ENCODE measurements at places on chromosomes 2 and 18. TPM values are rescaled to one million over a fixed set of nuclear protein-coding genes. Genes with fewer than 3 reads are reported as not detected.

TXNDC2 gene
- 0.05 TPM for polyA plus RNA-seq

DNA sequence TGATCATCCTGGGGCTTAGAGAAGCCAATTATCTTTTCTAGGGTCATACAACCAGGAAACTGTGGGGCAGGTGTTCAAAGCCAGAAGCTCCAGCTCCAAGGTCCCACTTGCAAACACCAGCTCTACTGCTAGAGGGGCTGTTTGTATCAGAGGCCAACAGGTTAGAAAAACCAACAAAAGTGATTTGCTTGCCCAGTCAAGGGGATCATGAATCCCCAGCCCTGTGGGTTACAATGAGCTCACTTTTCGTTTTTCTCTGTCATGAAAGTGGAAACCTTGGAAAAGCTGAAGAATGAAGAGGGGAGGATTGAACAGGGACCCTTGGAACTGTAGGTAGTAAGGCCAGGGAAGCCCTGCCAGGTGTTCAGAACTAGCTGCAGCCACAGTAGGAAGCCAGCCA is 119.2 kb downstream of the SPP2 start:
- DNase-seq, result no peak

PLCD4 gene
- polyA plus RNA-seq, result 63.0 TPM

GRCh38 chr2:96113951-96114350 is 2.4 kb downstream of the ADRA2B start:
- DNase-seq, result no peak

FSIP2 gene
- 0.89 TPM for polyA plus RNA-seq

DNA sequence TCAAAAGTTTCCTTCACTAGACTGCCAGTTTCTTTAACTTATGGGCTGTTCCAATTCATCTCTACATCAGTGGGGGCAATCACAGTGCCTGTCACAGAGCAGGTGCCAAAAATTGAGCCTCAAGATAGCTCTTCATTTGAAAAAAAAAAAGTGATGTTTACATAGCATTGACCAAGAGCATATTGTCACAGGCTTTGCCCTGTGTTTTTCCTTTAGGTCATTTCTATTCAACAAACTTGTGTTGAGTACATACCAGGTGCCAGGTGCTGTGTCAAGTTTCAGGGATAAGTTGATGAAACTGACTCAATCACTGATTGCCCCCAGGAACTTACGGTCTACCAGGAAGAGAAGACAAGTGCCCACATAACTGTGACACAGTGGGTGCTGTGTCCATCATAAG is 22.2 kb upstream of the NT5C1B start:
- DNase-seq, result no peak

DNA sequence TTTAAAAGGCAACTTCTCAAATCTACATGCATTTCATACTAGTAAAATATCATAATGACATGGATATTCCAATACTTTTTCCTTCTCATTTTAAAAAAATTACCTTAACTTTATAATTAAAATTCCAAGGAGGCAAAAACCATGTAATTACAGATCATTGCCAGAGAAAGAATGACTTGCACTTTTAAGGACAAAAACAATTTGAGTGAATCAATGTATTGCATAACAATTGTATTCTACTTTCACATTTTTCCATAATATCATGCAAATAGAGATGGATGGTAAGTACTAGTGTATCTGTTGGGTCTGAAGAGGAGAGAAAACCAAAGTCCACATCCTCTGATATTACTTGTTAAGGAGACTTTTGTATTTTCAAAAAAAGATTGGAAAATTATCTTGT is 89.5 kb upstream of the NCK2 start:
- DNase-seq, result no peak

- no peak for DNase-seq
Measured at GRCh38 chr2:60285626-60286316, 267.7 kb downstream of the BCL11A start.

- no peak for DNase-seq
Measured at GRCh38 chr2:172783165-172783898, 47.7 kb downstream of the RAPGEF4 start.

TUBA3E gene
- polyA plus RNA-seq, result not detected

DNA sequence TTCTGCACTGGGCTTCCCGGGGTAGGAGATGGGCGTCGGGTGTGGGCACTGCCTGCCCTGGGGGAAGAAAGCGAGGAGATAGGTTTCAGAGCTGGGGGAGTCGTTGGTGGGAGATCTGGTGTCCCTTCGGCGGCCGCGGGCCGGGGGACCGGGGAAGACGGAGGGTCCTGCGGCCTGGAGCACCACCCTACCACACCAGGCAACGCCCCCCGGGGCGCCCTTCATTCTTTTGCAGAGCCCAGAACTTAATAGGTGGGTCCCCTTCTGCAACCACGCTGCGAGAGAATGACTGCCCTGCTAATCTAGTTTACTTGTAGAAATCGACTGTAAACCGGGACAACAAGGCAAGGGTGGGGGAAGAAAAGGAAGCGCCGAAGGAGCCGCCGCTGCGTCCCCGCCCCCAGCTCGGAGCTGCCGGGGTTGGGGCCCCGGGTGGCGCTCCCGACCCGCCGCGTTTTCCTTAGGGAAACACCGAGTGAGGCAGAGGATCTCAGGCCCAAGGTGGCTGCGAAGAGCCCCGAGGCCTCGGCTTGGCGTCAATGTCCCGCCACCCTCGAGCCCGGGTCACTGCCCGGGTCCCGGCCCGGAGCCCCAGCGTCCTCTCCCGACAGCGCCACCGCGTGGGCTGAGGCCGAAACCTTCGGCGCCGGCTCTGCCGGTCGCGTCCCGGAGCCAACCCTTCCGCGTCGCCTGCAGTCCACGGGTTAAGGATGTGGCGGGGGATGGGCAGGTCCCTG is 5.4 kb upstream of the SATB2 start:
- DNase-seq, result no peak

GRCh38 chr2:54626884-54627283 is 96.6 kb upstream of the EML6 start:
- DNase-seq, result no peak

GRCh38 chr18:54277899-54278298 is 8.6 kb downstream of the POLI start:
- DNase-seq, result no peak

NCKAP1 gene
- 83.6 TPM for polyA plus RNA-seq

GRCh38 chr2:95007822-95008221 is 17.7 kb upstream of the MAL start:
- no peak for DNase-seq

- DNase-seq, result no peak
Measured at GRCh38 chr2:148903294-148903693, 28.3 kb downstream of the KIF5C start.

DNA sequence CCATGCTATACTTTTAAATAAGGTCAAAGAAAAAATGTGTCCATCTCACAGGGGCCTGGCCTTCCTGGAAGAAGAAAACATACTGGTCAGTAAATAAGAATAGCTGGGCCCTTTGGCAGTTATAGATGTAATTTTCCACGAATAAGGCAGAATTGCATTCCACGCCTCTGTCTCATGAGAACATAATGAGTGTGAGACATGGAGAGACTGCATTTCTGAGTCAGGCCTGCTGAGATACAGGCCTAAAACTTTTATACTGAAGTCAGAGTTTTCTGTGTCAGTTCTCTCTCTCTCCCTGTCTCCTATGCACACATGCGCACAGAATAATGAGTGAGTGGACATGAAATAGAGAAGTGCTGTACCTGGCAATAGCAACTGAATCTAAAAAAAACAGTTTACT is 20.4 kb upstream of the IL1R1 start:
- DNase-seq, result no peak

- no peak for DNase-seq
Measured at GRCh38 chr18:56001576-56001975, 413.6 kb upstream of the TCF4 start.

DNA sequence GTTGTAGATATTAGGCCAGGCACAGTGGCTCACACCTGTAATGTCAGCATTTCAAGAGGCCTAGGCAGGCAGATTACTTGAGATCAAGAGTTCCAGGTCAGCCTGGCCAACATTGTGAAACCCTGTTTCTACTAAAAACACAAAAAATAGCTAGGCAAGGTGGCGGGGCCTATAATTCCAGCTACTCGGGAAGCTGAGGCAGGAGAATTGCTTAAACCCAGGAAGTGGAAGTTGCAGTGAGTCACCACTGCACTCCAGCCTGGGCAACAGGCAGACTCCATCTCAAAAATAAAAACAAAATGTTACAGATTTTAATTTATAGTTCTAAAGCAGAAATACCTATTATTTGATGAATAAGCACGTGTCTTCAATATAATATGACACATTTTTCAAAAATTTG is 65.6 kb upstream of the UBXN4 start:
- no peak for DNase-seq

- no peak for DNase-seq
Measured at GRCh38 chr2:122859260-122859659, 1103.8 kb downstream of the TSN start.

TIA1 gene
- 176 TPM for polyA plus RNA-seq

SLC9A2 gene
- polyA plus RNA-seq, result 2.6 TPM

DNA sequence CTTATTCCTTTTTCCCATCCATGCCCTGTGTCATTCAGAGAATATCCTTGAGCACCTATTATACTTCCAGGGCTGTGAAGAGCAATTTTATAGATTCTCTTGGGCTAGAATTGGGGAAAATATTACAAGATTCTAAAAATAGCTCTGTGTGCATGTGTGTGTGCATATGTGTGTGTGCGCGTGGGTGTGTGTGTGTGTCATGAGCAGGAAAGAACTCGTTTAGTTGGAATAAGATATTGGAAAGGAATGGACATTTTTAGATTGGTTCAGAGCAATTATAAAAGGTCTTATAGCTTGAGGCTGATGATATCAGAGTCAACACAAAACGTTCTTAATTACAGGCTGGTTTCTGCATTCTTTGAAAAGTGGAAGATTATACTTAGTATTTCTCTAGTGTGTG is 212.1 kb upstream of the COPS8 start:
- no peak for DNase-seq

C1QL2 gene
- not detected for polyA plus RNA-seq

DNA sequence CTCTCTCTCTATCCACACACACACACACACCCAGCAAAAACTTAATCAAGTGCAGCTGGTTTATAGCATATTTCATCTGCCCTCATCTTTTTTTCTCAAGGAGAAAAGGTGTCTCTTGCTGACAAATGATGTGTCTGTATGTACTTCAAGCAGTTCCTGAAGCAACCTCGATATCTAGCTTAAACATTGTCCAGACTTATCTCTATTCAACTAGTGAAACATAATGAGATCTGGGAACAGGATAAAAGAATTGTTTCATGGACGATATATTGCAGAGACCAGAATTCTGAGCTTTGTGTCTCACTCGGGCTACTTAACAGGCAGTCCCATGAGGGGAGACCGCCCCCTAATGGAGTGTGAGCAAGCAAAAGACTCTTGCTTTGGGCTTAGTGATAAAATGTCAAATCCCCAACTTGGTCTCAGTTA is 929.2 kb upstream of the SOX11 start:
- DNase-seq, result peak; percentile 5

PTPRN gene
- 0.13 TPM for polyA plus RNA-seq

GRCh38 chr18:12306752-12307700 is 1.0 kb upstream of the TUBB6 start:
- no peak for DNase-seq

- DNase-seq, result no peak
Measured at GRCh38 chr2:20650393-20650876, 463 bp downstream of the HS1BP3 start.

EHBP1 gene
- polyA plus RNA-seq, result 25.7 TPM

DNA sequence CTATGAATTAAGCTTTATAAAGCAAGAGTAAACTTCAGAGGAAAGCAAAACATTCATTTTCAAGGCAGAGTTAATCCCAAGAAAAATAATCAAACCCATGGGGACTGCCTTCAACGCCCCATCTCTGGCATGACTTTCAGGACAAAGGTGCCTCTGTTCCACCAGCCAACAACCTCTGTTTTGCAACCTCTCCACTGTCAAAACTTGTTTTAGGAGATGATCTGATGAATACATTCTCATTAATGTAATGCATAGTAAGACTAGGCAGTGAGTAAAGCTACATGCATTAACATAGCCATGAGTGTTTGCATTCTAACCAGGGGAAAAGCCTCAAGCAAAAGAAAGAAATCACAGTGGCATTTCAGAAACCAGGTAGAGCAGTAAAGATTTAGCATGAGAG is 357.0 kb downstream of the FBXO15 start:
- DNase-seq, result no peak

DNA sequence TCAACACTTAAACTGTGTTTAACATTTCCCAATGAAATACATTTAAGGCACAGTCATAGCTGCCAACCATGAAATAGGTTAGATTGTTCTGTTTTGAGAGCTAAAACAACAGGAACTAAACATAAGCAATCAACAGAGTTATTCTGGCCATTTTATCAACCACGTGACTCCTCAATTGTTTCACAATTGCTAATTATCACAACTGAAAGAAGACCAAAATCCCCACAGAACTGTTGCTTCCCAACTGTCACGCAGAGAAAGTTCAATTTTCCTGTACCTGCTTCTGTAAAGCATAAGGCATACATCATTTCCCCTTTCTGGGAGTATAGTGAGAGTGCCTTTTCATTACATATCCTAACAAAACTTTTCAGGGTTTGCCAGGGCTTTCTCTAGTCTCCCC is 248.6 kb downstream of the EPHA4 start:
- no peak for DNase-seq

GRCh38 chr18:79374408-79375171 is 21.1 kb upstream of the NFATC1 start:
- DNase-seq, result no peak

CD8B2 gene
- polyA plus RNA-seq, result 0.04 TPM

DNA sequence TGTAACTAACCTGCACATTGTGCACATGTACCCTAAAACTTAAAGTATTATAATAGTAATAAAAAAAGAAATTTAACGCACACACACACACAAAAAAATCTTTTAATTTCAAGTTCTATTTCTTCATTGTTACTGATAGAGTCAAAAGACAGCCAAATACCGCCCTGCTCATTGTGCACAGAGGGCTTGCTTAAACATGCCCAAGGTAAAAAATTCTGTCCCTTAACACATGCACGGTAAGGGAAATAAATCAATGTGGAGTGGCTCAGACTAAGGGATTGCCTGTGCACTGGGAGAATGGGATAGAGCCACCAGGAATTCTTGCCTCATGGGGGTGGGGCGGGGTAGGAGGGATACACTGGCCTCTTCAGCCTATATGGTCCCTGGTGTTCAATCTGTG is 468.0 kb downstream of the NUP35 start:
- DNase-seq, result no peak

- no peak for DNase-seq
Measured at GRCh38 chr2:240292035-240292574, 143.4 kb upstream of the GPC1 start.

DNA sequence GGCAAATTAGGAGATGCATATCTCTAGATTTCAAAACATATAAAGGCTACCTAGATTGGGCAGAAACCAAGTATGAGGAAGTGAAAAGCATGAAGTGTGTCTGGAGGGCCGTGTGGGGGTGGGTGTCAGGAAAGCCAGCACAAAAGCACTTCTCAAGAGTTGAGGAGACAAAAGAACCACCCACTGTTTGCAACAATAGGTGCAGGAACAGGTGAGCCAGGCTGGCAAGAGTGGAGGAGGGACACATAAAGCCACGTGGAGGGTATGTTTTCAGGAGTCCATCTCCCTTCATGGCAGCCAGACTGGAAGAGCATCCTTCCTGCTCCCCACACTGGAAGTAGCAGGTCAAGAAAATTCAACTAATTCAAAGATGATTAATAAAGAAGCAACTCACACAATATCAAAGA is 96.4 kb downstream of the CERS6 start:
- DNase-seq, result no peak

Measured in forelimb muscle (tissue), 1 donor.